ENCODE measurements at places on chromosomes 2 and 18.

DNA sequence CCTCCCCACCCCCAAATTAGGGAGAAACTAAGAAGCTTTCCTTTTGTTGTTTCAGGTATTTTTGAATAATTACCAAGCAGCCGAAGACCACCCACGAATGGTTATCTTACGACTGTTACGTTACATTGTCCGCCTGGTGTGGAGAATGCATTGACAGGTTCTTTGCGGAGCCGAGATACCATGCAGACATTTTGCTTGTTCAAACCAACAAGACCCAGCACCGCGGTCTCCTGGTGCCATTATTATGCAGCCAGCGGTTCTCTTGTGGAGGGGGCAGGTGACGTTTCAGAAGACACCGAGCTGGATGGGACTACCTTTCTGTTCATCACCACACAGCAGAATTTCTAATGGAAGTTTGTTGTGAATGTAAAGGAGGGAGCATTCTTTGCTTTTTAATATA lies 43.4 kb downstream of the BCL2L11 start:
- DNase-seq, result no peak

GRCh38 chr2:235541016-235541415 lies 47.2 kb downstream of the AGAP1 start:
- DNase-seq, result no peak

GRCh38 chr2:7265286-7265685 lies 348.1 kb downstream of the RNF144A start:
- no peak for DNase-seq

DNA sequence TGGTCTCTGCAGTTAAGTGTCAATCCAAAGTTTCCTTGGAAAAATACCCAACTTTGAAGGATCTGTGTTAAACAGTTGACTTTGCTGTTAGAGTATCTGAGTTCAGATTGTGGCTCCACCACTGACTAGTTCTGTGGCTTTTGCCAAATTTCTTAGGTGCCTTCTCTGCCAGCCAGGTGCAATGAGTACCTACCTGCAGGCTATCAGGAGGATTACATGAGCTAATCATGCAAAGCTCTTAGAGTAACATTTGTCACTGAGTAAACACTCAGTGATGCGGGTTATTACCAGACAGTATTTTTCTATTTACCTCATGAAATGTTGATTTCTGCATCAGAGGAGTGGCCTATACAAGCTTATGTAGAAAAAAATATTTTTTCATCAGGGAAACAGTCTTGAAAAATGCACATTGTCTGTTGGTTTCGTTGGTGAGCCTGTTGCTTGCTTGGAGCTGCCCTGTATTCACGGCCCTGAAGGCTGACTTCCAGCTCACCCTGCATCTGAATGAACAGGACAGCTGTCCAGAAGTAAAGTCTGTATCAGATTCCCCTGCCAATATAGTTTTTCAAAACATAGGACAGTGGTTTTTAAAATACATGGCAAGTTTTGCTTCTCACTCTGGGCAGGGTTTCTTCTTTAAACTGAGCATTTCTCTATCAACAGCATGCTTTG lies 235.1 kb downstream of the CDCA7 start:
- no peak for DNase-seq

DNA sequence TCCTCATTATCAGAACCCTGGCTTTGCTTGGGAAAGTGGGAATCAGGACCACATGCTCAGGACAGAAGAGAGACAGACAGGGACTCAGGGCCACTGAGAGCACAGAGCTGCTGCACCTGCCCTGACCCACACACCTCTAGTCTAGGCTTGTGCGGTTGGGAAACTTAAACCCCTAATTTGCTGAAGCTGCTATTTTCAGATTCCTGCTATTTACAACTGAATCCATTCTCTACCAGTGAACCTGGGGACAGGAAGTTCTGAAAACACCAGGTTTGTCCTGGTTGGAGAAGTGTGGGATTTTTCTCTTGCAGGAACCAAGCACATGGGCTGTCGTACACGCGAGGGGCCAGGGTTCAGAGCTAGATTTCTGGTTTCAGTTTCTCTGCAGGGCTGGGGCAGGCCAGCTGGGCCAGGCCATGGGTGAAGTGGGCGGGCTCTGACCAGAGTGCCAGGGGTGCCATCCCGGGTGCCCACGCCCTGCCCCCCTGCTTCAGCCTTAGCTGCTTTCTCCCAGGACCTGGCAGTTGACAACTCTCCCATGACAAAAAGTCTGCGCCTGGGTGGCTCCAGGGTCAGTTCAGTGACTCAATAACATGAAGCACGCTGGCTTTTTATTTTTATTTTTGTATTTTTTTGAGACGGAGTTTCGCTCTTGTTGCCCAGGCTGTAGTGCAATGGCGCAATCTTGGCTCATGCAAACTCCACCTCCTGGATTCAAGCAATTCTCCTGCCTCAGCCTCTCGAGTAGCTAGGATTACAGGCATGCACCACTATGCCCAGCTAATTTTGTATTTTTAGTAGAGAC lies 51.3 kb upstream of the SLC1A4 start:
- no peak for DNase-seq

DNA sequence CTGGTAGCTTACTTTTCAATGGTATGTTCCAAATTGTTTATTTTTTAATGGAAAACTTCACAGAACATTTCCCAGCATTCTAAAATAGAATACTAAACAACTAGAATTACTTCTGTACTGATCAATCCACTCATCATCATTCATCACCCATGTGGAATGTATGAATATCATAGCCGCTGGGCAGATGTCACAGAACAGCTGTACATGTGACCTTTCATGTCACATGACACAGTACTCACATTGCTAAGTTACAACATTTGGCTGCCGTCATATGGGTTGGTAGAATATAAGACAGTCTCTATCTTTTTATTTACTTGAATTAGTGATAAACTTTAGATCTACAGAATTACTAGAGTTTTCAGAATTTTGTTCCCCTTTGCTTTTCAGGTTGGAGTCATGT lies 387.6 kb downstream of the ZEB2 start:
- no peak for DNase-seq

DNA sequence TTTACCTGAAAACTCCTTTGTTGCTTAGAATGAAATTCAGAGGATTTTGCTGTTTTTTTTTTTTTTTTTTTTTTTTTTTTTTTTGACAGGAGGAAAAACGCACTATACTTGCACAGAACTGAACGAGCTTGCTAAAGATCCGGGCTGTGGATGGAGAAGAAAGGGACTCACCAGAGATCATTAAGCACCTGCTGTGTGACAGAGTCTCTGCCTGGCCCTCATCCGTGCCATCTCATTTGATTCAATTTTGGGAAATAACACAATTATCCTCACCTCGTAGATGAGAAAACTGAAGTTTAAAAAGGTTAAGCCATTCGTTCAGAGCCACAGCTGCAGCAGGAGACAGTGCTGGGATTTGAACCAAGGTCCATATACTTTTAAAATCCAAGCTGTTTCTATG lies 775.4 kb upstream of the ID2 start:
- no peak for DNase-seq

GRCh38 chr2:239826786-239827522 lies 198.2 kb downstream of the NDUFA10 start:
- DNase-seq, result no peak

- DNase-seq, result no peak
These were observed 539 bp upstream of the MOB4 start for GRCh38 chr2:197515315-197515738.

GRCh38 chr2:162092658-162093556 lies 18.9 kb upstream of the DPP4 start:
- DNase-seq, result no peak

DNA sequence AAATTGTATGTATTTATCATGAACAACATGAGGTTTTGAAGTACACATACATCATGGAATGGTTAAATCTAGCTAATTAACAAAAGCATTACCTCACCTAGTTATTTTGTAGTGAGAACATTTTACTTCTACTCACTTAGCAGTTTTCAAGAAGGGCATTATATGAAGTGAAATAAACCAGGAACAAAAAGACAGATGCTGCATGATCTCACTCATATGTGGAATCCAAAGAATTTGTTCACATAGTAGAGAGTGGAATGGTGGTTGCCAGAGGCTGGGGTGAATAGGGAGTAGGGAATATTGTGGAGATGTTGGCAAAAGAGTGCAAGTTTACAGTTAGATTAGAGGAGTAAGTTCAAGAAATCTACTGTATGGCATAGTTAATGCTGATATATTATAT lies 292.0 kb downstream of the ASXL3 start:
- no peak for DNase-seq

GRCh38 chr18:33605250-33605649 lies 27.2 kb downstream of the ASXL3 start:
- no peak for DNase-seq

DNA sequence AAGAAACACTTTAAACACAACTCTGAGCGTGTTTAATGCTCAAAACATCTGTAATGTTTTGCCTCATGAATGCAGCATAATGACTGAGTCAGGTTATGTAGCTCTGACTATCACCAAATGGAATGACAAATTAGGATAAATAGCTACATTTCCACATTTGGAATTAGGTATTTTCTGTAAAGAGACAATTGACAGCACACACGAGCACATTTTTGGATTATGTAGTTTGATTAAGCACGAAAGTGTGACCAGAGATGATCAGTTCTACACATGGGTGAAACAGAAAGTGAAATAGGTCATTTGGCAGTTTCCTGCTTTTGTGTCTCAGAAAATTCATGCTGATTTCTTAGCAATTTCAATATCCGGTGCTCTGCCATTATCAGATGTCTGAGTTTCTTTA lies 29.0 kb downstream of the LPIN1 start:
- DNase-seq, result no peak

DNA sequence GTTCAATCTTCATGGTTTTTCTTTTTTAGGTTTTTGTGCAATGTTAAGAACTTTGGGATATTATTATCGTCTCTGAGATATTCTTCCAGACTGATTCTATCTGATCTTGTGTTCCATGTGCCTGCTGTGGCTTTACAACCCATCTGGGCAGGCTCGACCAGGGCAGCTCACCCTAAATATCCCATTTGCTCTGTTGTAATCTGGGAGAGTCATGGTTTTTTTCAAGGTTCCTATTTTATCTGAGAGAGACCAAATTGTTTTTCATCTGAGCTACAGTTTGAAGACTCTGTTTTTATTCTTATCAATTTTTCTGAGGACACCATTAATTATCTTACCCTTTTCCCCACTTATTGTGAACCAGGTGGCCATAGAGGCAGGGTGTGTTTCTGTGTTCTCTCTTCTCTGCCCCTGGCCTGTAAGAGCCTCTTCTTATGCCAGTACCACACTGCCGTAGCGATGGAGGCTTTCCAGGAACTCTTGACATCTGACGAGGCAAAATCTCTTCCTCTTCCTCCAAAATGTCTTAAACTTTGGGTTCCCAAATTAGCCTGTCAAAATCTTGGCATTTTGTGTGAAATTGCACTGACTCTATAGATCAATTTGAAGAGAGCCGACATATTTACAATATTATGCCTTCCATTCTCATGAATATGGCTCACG lies 3.1 kb downstream of the SP140L start:
- no peak for DNase-seq

DNA sequence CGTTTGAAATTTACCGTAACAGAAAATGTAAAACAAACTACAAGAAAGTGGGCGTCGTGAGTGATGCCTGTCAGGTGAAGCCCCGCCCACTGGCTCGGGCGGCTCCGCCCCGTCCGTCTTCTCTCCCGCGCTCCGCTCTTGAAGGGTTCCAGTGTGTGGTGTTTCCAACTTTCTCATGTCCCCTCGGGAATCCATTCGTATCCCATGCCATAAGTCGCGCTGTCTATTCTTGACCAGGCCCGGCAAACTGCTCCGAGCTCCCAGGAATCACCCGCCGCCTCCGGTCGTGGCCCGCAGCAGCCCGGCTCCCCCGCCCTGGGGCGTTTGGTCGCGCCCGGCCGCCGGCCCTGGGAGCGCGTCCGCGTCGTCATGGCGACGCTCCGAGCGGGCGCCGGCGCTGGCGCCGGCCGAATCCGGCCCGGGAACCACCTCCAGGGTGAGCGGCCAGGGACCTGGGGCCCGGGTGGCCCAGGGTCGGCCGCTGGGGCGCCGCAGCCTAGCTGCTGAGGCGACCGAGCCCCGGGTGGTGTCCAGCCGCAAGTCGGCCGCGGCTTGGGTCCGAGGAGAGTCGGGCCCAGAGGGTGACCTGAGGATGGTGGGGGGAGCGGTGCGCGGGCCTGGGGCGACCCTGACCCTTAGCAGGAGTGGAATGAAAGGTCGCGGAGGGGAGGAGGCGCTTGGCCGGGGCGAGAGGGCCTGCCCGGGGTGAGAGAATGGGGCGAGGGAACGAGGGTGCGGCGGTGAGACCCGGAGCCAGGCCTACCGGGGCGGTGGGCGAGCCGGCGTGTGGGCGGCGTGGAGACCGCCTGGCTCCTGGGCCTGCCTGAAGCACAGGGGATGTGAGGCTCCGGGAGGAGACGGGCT lies at the start of gene CFAP221:
Gene CFAP221 (plus strand): TSS at position 375 of the 864 bp plus-strand sequence. CDS start 1,683 bp downstream, outside the sequence.
- peak; percentile 40 for DNase-seq

- no peak for DNase-seq
These were observed 63.2 kb downstream of the ITGB1BP1 start for GRCh38 chr2:9360110-9360509.

GRCh38 chr2:203379156-203379555 lies 51.0 kb downstream of the ABI2 start:
- no peak for DNase-seq

DNA sequence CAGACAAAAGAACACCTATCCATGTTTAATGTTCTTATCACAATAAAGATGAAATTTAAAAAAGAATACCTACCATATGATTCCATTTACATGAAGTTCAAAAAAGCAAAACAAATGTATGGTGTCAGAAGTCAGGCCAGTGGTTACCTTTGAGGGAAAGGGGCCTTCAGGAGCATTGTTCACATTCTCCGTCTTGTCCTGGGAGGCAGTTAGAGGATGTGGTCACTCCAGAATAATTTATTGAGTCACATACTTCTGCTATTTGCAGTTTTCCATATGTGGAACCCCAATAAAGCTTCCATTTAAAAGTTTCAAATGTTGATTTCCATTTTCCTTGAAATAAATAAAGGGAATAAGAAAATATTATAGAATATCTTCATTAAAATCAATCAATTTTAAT lies 41.6 kb upstream of the POU3F3 start:
- no peak for DNase-seq

DNA sequence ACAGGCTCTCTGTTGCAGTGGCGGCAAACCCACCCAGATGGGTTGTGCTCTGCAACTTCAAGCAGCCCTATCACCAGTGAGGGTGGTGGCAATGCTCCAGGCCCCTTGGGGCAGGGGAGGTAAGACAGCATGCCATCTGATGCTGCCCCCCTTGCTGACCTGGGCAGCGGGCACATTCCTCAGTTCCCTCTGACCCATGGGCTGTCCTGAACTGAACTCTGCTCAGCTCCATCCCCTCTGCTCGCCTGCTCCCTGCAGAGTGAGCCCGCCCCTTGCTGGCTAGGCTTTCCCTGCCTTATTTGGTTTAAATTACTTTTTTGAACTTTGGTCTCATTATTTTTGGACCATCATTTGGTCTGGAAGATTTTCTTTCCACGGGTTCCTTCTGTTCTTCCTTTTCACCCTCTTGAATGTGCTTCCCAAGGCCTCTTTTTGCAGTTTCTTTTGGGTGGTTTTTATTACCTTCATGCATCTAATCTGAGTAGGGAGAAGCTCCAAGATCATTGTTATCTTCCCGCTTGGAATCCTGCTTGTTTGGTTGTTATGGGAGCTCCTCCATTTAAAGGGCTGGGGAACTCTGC lies 565.4 kb downstream of the TNS1 start:
- no peak for DNase-seq

GRCh38 chr2:3624059-3624794 lies 29.3 kb downstream of the COLEC11 start:
- no peak for DNase-seq

GRCh38 chr2:150567771-150568301 lies 80.4 kb upstream of the RND3 start:
- no peak for DNase-seq

Data from stimulated activated CD4-positive, alpha-beta T cell treated with anti-CD3 and anti-CD28 coated beads, Interleukin-12 subunit alpha, Interleukin-12 subunit beta, amount 100 ng/mL, for 4 hours (primary cell).